ENCODE measurements at places on chromosomes 5 and 9.
A peak's percentile ranks its signal among the peaks of the same experiment; 100 is the strongest.

GRCh38 chr9:125617087-125617486, 89.9 kb downstream of the MAPKAP1 start:
- no peak overlapping the region for H3K27ac ChIP-seq
- no peaks in the 10 kb centered on the region for H3K36me3 ChIP-seq
- no peak overlapping the region for H3K4me3 ChIP-seq
- DNase-seq: no peak
- no peaks in the 10 kb centered on the region for H3K4me1 ChIP-seq

DNA sequence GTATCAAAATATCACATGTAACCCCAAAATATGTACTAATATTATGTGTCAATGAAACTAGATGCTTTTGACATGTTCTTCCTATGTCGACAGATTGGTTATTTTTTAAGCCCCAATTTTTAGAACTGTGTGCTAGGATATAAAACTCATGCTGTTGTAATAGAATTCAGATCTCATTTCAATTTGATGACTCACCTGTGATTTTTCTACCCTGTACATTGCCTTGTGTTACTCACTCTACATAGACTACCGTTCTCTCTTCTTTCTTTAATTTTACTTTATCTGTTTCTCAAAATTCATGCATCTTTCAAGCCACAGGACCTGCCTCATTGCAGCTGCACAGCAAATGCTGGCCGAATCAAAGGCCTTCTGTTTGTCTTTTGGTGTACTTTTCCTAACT, 284.5 kb downstream of the MAT2B start:
- no peaks in the 10 kb centered on the region for H3K36me3 ChIP-seq
- H3K4me3 ChIP-seq: no peak overlapping the region
- H3K27me3 ChIP-seq: no peaks in the 10 kb centered on the region
- no peak for DNase-seq

- H3K4me3 ChIP-seq: no peak overlapping the region
- peak; percentile 88 for DNase-seq
- peak overlapping the region; percentile 71 for H3K27ac ChIP-seq
- H3K36me3 ChIP-seq: peaks cover 4% of the 10 kb centered on the region
These were observed 34.0 kb upstream of the NCS1 start for GRCh38 chr9:130138171-130138653.

GRCh38 chr5:139376364-139376763, 6.7 kb downstream of the SLC23A1 start:
- no peak overlapping the region for H3K27ac ChIP-seq
- H3K27me3 ChIP-seq: no peaks in the 10 kb centered on the region
- DNase-seq: no peak
- H3K4me3 ChIP-seq: no peak overlapping the region
- peaks cover 9% of the 10 kb centered on the region for H3K36me3 ChIP-seq

- no peak overlapping the region for H3K4me3 ChIP-seq
- peak overlapping the region; percentile 83 for H3K27ac ChIP-seq
- no peaks in the 10 kb centered on the region for H3K27me3 ChIP-seq
These were observed 115.1 kb downstream of the CDC42SE2 start for GRCh38 chr5:131378721-131379541.

GRCh38 chr5:81553567-81554212, 159.8 kb upstream of the ACOT12 start:
- no peaks in the 10 kb centered on the region for H3K4me1 ChIP-seq
- H3K27me3 ChIP-seq: no peaks in the 10 kb centered on the region
- no peak overlapping the region for H3K4me3 ChIP-seq

- no peak overlapping the region for H3K27ac ChIP-seq
- no peaks in the 10 kb centered on the region for H3K4me1 ChIP-seq
- no peak overlapping the region for H3K4me3 ChIP-seq
These were observed 125.0 kb upstream of the SLC12A2 start for GRCh38 chr5:127958421-127959011.
